ENCODE measurements at places on chromosomes 3 and 15.

GRCh38 chr3:165919284-165919683 is 82.1 kb upstream of the BCHE start:
- DNase-seq: no peak

- no peak for DNase-seq
Observed at GRCh38 chr15:78072080-78072892, 5.2 kb downstream of the TBC1D2B start.

DNA sequence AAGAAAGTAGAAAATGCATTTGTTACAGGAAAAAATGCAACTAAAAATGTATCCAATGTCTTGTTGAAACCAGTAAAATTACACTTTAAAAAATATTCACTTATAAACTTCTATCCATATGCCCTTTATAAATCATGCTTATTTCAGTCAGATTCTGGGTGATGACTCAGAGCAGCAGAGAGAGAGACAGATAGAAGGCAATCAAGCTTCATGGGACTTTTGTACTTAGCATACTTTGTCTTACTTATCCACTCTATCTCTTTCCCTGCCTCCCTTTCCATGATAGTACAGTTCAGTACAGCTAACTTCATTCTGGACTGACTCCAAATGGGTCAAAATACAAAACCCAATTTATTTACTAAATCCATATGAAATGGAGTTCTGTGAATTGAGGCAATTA is 1438.2 kb downstream of the ZPLD1 start:
- DNase-seq: no peak

GRCh38 chr3:31420311-31420710 is 112.4 kb upstream of the STT3B start:
- DNase-seq: no peak

DNA sequence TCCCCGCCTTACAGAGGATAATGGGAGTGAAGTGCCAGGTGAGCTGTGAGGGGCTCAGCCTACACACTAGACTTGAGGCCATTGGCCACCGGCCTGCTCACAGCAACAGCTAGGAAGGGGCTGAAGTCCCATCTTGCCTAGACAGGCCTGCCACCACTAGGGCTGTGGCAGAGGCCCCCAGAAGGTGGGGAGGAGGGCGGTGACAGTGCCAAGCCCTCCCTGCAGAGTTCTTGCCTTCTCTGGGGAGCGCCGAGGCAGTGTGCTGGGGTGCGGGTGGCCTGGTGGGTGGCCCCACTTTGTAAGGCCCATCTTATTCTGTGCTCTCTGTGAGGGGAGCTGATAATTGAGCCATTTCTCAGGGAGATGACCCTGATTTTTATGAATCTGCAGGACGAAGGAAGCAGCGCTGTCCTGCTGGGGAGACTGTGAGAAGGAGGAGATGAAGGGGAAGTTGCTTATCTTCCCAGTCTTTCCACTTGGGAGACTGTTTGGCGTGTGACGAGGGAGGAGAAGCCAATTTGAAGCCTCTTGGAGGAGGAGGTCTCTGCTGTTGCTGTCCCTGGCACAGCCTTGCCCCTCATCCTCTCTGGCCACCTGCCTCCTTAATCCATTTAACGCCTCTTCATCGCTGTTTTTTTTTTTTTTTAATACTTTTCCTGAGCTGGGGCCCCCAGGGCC is 104.3 kb downstream of the LINGO1 start:
- DNase-seq: no peak

DNA sequence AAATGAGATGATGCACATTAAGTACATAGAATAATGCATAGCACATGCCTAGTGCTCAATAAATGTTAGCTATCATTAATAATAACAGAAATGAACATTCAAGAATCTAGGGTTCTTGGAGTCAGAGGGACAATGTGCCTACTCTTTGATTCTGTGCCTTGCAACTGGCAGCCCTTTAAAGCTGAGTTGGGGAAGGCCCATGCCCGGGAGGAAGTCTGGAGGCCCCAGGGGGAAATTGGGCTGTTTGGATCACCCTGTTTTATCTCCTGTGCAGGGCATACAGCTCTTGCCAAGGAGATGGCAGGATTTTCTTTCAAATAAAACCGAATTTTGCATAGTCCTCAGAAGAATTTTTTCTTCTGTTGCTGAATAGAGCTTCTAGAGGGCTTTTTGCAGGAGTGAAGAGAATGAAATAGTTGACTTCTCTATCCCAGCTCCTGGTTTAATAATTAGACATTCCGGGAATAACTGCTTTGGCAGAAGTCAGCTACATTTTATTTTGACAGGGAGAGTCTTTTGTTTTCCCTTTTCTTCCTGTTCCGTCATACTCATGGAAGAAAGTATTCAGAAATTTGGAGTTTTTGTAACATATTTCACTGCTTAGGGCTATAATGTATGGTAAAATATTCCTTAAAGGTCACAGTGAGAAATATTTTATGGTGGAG is 18.0 kb upstream of the KCNAB1 start:
- DNase-seq: no peak

DNA sequence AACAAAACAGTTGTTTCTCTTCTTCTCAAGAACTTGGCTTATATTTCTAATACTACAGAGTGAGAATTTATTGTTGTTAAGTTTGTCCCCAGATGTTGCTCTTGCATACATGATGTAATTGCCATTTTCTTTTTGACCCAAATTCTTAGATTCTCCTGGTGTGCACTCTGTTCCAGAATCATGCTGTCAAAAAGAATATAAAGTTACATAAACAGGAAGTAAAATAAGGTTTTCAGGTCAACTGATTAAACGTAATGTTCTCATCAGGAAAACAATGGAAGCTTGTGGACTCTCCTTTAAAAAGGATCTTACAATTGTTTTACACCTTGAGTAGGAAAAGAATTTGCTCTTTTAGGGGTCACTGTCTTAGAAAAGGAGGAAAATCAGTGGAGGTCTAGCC is 121.8 kb downstream of the ADAM10 start:
- DNase-seq: no peak

DNA sequence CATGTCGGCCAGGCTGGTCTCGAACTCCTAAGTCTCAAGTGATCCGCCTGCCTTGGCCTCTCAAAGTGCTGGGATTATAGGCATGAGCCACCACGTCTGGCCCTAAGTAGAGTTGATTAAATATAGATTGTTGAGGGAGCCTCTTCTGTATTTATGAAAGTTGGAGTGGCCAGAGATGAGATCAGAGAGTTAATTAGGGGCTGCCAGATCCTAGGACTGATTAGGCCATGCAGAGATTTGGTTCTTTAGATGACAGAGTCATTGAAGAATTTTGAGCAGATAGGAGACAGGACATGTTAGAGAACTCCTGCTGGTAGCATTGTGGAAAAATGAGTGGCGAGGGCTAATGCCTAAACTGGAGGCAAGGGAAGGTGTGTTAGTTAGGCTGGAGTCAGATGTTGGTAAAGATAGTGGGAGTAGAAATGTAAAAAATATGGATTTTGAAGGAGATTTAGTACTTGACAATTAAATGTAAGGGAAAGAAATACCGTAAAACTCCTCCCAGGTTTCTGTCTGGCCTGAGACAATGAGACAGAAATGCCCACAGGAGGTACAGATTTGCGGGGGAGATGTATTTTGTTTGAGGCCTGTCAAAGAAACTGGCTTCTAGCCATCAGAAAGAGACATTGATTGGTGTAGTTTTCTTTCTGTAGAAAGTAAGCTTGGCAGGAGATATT is 23.4 kb downstream of the SACM1L start:
- DNase-seq: no peak

DNA sequence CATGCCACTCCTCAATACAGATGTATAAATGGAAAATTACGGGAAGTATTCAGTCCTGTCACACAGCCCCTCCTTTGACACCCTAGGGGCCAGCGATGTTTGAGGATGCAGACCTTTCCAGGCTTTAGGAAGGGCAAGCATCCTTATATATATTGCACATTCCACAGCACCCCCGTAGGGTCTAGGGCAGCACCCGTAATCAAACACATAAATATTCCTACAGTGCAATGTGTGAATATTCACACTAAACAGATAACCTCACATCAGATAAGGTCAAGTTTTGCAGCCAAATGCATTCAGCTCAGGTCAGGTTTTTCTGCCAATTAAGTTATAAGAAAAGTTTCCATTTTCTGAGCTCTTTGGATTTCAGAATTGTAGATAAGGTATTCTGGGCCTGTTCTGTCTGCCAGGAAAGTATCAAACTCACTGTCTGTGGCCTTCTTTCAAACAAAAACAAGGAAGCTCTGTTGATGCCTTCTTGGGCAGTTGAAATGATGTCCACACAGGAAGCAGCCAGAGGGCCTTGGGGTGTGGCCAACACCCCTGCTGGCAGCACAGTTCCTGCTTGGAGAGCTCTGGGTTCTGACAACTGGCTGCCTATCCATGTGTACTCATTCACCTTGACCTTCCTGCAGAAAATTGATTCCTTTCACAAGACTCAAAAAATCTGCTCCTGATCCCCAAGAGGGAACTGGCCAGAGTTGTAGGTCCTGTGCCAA is 427.0 kb downstream of the NTRK3 start:
- no peak for DNase-seq

- no peak for DNase-seq
Observed at GRCh38 chr3:174294616-174295015, 564.5 kb upstream of the NAALADL2 start.

GRCh38 chr15:91263632-91264531 is 163.8 kb downstream of the SV2B start:
- DNase-seq: no peak

DNA sequence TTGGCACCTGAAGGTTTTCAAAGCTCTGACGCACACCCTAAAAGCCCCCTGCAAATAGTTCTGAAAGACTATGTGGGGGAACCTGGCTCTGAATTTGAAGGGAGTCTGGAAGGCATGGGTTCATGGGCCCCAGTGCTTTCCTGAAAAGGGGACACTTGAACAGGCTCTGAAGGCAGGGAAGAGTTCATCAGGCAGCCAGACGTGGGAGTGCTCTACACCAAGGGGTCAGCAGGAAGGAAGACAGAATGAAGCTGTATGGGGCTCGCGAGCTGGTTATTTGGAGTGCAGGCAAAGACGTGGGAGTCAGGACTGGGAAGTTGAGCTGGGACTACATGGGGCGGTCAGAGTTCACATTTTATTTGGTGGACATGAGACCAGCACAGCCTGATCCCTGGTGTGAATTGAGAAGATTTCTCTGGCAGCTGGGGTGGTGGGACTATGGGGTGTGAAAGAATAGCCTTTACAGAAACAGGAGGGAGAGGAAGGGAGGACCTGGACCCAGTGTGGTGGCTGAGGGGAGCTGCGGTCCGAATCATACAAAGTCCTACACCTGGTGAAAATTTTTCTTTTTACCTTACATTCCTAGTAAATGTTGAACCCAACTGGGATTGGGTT is 12.6 kb downstream of the ABHD6 start:
- no peak for DNase-seq

- DNase-seq: no peak
Observed at GRCh38 chr15:70127288-70127746, 29.6 kb upstream of the TLE3 start.

GRCh38 chr3:94083261-94083660 is 20.4 kb downstream of the NSUN3 start:
- DNase-seq: no peak

DNA sequence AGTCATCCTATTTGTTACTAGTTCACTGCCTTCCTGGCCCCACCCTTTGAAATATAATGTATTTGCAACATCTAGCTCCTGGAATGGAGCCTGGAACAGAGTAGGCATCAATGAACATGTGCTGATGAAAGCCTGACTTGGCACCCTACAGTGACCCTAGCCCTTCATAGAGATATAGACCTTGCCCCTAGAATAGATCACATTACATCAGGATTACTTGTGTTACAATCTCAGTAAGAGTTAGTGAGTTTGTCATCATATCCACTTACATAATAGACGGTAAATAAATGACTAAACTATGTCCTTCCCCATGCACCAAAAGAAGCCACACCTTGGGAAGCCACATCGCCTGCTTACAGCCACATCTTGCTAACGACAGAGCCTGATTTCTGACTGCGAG is 110.5 kb upstream of the WNT5A start:
- DNase-seq: no peak

DNA sequence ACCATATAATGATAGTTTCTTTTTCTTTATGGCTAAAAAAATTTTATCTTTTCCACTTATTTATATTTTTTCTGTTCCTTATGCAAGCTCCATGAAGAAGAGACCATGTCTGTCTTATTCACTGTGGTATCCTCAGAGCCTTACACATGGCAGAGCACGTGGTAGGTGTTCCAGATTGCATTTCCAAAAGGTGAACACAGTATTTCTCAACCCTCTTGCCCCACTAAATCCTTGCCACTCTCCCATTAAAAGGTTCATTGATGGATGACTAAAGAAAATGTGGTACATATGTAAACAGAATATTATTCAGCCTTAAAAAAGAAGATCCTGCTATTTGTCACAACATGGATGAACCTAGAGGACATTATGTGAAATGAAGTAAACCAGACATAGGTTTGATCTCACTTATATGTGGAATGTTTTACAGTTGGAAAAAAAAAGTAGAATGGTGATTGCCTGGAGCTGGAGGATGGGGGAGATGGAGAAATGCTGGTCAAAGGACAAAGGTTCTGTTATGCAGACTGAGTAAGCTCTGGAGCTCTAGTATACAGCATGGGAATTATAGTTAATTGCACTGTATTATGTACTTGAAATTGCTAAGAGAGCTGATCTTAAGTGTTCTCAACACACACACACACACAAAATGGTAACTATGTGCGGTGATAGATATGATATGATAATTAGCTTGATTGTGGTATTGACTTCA is 266.7 kb downstream of the CNTN3 start:
- DNase-seq: no peak

DNA sequence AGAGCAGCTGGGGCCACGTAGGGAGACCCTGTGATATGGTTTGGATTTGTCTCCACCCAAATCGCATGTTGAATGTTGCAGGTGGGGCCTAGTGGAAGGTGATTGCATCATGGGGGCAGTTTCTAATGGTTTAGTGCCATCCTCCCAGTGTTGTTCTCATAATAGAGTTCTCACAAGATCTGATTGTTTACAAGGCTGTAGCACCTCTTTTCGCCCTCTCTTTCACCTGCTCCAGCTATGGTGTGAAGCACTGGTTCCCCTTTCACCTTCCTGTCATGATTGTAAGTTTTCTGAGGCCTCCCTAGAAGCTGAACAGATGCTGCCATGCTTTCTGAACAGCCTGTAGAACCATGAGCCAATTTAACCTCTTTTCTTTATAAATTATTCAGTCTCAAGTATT is 198.9 kb upstream of the CBLB start:
- DNase-seq: no peak

DNA sequence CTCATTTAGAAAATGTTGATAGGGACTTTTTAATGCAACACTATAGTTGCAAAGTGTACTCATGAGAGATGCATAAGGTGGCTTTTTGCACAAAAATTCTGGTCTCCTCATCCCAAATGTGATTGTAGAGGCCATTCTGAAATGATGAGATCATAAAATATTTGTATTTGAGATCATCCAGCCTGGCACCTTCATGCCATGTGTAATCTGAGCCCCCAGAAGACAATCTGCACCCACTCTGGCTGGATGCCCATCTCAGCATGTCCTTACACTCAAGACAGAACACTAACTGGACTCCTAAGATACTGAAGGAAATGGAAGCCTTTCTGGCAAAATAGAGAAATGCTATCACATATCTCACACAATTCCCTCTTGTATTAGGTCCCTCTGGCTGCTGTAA is 49.2 kb downstream of the SLC7A14 start:
- no peak for DNase-seq

- peak; percentile 66 for DNase-seq
Observed at GRCh38 chr3:49906073-49906743, 2.5 kb upstream of the MST1R start.

GRCh38 chr3:171156401-171157010 is 130.0 kb upstream of the SLC2A2 start:
- DNase-seq: no peak

Data from RPMI8226 (cell line).